Left colon (tissue), 2 donors: ENCODE measurements at places on chromosomes 6 and 20. TPM values are rescaled to one million over a fixed set of nuclear protein-coding genes. Genes with fewer than 3 reads are reported as not detected.

DNA sequence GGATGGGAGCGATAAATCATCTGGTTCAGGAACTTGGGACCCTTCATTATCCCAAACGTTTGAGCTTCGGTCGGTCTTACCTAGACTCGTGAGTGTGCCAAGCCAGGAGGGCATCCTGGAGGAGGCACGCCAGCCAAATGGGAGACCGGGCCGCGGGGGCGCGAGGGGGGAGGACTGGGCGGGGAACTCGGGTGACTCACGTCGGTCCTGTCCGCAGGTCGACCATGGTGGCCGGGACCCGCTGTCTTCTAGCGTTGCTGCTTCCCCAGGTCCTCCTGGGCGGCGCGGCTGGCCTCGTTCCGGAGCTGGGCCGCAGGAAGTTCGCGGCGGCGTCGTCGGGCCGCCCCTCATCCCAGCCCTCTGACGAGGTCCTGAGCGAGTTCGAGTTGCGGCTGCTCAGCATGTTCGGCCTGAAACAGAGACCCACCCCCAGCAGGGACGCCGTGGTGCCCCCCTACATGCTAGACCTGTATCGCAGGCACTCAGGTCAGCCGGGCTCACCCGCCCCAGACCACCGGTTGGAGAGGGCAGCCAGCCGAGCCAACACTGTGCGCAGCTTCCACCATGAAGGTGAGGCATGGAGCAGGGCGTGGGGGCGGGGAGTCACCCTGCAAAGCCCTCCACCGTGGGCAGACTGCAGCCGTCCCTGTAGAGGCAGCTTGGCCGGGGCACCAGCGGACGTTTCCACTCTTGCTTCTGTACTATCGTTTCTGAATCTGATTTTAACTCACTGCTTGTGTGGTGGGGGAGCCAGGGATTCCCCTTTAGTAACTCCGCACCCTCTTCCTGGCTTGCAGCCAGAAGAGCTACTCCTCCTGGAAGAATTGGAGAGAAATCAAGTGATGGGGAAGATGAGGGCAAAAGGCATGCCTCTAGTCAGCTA is 2.7 kb downstream of the BMP2 start:
- peak; percentile 76 for DNase-seq

DNA sequence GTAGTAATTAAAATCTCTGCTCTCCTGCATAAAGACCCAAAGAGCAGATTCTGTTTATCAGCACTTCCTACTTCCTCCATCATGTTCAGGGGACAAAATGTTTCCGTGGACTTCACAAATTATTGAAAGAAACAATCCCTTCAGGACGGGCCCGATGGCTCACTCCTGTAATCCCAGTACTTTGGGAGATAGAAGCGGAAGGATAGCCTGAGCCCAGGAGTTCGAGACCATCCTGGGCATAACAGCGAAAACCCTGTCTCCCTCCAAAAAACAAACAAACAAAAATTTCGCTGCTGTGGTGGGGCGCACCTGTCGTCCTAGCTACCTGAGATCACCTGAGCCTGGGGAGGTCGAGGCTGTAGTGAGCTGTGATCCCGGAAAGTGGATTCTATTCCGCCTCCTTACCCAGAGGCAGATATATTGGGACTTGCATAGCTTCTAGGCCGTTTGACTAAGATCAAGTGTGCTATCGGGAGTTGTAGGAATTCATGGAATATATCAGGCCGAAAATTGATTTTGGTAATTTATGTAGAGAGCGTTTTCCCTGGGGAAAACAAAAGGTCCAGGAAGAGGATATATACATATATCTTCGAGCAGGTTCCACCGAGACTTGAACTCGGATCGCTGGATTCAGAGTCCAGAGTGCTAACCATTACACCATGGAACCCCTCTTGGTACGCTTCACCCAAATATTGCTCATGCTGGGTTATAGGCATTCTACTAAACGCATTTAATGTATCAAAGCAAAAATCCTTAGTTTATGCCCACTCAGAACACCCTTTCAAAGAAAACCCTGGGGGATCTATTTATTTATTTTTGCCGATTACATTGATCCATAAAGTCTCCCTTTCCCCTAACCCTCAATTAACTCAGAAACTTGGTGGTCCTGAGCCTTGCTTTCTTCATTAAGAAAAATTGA is 74.5 kb upstream of the ZNF184 start:
- no peak for DNase-seq

DNA sequence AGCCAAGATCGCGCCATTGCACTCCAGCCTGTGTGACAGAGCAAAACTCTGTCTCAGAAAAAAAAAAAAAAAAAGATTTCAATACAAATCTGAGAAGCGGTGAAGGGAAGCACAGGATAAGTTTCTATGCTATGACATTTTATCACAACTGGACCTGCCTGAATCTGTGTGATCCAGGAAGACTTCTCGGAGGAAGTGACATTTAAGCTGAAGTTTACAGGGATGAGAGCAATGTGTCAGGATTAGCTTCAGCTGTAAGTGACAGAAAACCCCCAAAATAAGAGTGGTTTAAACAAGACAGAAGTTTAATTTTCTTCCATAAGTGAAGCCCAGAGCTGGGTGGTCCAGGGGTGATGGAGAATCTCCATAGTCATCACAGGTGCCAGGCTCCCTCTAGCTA is 33.4 kb upstream of the MRPS18A start:
- no peak for DNase-seq

DNA sequence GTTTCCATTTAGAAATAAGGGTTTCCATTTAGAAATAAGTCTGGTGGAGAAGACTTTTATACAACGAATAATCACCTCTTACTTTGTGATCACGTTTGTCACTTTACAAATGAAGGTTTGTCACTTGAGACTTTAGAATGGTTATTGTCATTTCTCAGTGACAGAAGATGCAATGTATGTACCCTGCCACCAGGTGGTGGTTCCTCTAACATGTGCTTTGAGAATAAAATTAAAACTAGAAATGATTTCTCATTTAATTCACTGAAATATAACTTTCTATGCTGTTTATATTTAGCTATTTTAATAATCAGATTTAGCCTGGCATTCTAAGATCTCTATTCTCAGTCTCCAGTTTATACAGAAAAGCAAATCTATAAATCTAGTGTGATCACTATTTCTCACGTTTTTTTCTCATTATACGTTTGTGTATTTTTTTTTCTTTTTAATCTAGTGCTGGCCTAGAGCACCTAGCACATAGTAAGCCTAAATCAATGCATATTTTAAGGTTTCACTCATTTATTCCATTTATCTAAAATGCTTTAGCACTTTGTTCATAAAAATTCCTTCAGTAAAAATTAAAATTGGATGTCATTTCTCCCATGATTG is 57.4 kb upstream of the TFAP2D start:
- DNase-seq = no peak

DNA sequence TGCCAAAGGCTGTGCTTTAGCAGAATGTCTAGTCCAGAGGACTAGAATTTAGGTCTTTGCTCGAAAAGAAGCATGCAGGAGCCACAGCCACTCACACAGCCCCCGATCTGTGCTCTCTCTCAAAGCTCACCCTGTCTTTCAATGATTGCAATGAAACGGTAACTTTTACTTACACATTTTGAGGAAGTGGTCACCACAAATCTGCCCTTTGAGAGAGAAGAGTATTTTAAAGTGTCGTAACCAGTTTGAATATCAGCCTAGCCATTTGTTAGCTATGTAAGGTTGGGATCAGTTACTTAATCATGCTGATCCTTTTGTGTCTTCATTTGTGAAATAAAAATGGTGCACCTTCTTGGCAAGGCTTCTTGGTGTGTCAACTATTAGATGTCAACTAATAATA is 209.0 kb downstream of the TFAP2A start:
- DNase-seq = no peak

- no peak for DNase-seq
Measured at GRCh38 chr20:19598117-19598850, 159.8 kb upstream of the RIN2 start.

DNA sequence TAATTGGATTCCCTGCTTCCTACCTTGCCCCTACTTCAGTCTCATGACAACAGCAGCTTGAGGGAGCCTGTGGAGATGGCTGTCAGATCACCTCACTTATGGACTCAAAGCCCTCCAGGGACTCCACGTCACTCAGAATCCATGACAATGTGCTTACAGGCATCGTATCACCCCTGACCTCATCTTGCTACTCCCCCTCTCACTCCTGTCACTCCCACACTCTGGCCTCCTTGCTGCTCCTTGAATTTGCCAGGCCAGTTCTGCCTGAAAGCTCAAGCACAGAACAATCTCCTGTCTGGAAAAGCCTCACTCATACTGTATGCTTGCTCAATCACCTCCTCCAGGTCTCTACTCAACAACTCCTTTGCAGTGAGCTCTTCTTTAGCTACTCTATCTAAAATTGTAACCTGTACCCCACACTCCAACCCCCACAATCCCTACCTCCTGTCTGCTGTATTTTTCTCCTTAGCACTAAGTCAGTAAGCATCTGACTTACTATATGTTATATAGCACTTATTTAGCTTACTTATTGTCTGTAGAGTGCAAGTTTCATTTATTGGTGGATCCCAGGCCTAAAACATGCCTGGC is 10.7 kb upstream of the GSTA4 start:
- DNase-seq = no peak

GRCh38 chr6:116030770-116031169 is 29.9 kb downstream of the FRK start:
- no peak for DNase-seq

GRCh38 chr6:92701425-92702096 is 717.8 kb downstream of the EPHA7 start:
- DNase-seq = no peak

DNA sequence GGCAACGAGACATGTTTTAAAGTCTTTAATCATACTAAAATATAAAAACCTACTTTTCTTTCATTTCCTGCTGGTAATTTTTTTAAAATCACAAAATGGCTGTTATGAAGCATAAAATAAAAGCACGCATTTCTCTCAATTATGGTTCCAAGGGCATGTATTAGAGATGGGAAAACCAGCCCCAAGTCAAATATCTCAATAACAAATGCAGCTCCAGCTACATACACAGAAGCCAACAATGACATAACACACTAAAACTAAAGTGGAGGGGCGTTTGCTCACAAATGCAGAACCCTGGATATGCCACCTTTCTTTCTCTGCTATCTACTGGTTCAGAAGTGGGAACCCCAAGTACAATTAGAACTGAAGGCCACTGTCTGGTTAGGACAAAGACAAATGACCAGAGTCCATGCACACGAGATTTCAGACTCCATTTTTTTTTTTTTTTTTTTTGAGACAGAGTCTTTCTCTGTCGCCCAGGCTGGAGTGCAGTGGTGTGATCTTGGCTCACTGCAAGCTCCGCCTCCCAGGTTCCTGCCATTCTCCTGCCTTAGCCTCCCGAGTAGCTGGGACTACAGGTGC is 27.8 kb downstream of the EZR start:
- no peak for DNase-seq

GRCh38 chr6:44262467-44263353 is 2.6 kb downstream of the NFKBIE start:
- no peak for DNase-seq

- DNase-seq = peak; percentile 83
Measured at GRCh38 chr6:39225543-39225942, 3.7 kb downstream of the KCNK5 start.

- no peak for DNase-seq
Measured at GRCh38 chr6:14889188-14889587, 356.7 kb upstream of the JARID2 start.

DNA sequence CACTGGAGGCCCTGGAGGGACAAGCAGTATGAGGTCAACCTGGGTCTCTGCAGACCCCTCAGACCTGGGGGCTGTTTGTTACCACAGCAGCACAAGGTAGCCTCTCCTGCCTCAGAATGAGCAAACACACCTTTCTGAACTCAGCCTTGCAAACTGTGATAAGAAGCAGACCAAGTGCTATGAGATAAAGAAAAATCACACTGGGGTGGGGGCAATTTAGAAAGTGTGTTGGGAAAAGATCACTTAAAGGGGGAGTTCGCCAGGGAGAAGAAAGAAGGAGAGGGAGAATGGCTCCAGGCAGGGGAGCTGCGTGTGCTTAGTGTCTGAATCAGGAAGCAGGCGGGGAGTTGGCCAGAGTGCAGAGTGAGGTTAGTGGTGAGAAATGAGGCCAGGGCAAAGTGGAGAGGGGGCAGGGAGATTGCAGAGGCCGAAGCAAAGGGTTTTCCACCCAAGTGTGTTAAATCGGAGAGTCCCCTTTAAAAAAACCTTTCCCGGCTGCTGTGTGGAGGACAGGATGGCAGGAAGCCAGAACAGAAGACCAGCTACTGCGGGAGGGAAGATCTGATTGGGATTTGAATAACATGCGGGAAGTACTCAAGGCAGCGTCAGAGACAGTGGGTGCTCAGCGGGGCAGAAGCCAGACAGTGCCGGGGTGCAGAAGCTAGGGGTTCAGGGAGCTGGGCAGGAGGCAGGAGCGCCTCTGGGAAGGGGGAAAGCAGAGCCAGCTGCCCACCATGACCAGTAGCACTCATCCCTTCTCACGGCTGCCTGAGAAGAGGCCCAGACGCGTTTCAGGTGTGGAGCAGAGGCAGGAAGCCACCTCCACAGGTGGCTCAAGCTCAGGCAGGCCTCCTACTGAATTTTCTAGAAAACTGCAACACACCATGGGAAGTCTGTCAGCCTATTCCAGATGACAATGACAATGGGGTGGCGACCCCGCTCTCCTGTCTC is 9.0 kb downstream of the ADA start:
- peak; percentile 75 for DNase-seq

DNA sequence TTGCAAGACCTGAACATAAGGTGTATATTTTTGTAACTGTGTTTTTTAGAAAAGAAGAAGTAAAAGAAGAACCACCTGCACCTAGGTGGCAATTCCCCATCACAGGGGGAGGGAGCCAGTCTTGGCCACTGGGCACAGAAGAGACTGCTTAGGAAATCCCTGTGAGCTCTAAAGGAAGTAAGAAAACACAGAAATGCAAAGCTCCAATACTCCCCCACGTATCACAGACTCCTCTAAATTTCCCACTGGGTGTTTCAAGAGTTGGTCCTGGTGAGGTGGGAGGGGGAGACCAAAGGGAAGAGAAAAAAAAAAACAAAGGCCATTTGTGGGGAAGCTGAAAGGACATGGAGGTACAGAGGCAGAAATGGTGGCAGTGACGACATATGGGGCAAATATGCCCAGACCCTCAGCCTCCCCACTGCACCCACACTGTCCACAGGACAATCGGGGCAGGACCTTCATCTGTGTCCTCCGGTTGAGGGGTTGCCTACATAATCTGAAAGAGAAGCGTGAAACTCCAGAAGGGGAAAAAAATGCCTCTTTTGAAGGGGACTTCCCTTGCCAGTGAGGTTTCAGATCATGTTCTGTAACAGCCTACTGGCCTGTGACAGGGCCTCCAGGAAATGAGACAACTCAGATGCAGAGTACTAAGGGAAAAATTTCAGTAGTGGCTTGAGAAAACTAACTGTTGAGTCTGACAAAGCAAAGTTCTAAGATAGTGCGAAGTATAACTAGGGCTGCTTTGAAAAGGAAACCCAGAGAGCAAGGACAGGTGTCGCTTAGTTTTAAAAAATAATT is 226.2 kb upstream of the MARCKS start:
- DNase-seq = no peak

Gene RIPOR2
- total RNA-seq = 2.8 TPM

Gene RAD21L1
- total RNA-seq = not detected

Gene METTL24
- 4.3 TPM for total RNA-seq

Gene OPN5
- not detected for total RNA-seq

Gene BCAS1
- total RNA-seq = 149 TPM

Gene PRPH2
- total RNA-seq = 0.40 TPM

Gene DEFB115
- not detected for total RNA-seq

Gene COL11A2
- total RNA-seq = 0.45 TPM

Gene PROCR
- 7.8 TPM for total RNA-seq
